ENCODE measurements at places on chromosomes 13 and 19. TPM values are rescaled to one million over a fixed set of nuclear protein-coding genes. Genes with fewer than 3 reads are reported as not detected.
A peak's percentile ranks its signal among the peaks of the same experiment; 100 is the strongest.

Gene PSG7
- total RNA-seq: not detected

DNA sequence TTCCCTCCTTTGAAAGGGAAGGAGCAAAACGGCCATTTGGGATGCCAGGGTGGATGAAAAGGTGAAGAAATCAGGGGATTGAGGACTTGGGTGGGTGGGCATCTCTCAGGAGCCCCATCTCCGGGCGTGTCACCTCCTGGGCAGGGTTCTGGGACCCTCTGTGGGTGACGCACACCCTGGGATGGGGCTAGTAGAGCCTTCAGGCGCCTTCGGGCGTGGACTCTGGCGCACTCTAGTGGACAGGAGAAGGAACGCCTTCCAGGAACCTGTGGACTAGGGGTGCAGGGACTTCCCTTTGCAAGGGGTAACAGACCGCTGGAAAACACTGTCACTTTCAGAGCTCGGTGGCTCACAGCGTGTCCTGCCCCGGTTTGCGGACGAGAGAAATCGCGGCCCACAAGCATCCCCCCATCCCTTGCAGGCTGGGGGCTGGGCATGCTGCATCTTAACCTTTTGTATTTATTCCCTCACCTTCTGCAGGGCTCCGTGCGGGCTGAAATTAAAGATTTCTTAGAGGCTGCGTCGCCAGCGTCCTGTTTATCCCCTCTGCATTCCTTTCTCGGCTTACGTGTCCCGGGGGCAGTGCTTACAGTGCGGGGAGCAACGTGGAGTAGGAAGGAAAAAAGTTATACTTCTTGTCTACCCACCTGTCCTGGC lies 15.2 kb upstream of the S1PR4 start:
- DNase-seq: peak; percentile 91

GRCh38 chr19:33400856-33401682 lies 27.6 kb downstream of the CEBPG start:
- DNase-seq: no peak

GRCh38 chr19:8081569-8082550 lies 29.3 kb downstream of the CCL25 start:
- no peak for DNase-seq

DNA sequence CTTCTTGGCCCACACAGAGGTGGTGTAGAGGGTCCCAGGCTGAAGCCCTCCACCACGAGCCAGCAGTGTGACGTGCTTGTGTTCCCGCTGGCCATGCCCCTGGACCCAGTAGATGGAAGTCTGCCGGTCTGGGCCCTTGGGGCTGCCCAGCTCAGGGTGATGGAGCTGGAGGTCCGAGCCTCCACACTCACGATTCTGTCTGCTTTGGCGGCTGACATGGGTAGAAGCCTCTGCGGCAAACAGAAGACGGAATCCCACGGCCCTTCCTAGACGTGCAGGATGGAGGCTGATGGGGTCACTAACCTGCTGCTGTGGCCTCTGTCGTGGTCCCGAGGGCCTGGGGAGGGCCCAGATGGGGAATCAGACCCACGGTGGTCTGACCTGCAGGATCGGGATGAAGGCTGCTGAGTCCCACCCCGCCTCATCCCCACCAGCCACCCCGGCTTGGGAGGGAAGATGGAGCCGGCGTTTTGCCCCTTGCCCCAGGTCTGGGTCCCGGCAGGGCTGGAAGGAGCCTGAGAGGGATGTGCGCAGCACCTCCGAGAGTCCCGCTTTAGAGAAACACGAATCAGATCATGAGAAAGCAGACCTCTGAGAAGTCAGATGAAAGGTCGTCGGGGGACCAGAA lies 4.4 kb downstream of the TMEM86B start:
- no peak for DNase-seq

All from activated CD4-positive, alpha-beta T cell treated with anti-CD3 and anti-CD28 coated beads, Interleukin-2, amount 10 ng/mL, durations not matched to agents 24 days and 14 days (primary cell).